ENCODE measurements at places on chromosomes 5 and 9. TPM values are rescaled to one million over a fixed set of nuclear protein-coding genes. Genes with fewer than 3 reads are reported as not detected.

- no peak for DNase-seq
Observed at GRCh38 chr5:128216860-128217531, 133.4 kb downstream of the SLC12A2 start.

DNA sequence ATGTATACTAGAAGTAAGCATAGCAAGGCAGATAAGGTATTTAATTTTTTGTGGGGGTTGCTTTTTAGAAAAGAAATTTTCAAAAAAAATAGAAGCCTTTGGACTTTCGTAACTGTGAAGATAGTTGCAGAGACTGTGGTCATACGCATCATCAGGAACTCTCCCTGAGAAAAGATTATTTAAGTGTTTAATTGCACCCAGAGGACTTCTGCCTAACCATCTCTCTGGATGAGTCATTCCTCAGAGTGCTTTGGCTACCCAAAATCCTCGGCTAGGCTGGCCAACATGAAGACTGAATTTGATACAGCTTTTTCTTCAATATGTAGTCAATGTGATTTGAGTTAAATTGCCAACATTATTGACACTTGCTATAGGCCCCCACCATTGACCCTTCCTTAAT lies 296.4 kb downstream of the TLR4 start:
- no peak for DNase-seq

DNA sequence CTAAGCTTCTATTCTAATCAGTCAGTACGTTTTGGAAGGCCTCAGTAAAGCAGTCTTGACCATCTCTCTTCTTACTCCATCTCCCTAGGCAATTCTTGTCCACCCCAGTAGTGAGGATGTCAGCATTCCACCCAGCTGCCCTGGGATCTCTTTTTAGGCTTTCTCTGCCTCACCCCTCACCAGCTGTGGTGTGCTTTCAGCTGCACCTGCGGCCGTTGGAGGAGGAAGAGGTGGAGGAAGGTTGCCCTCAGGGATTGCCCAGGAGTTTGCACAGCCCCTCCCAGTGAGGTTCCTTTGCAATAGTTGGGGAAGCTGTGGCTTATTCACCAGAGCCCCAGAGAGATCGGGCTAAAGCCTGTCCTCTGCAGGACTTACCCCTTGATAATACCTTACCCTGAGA lies 615.8 kb downstream of the BNC2 start:
- no peak for DNase-seq

- no peak for DNase-seq
Observed at GRCh38 chr9:1738511-1739100, 276.5 kb upstream of the SMARCA2 start.

DNA sequence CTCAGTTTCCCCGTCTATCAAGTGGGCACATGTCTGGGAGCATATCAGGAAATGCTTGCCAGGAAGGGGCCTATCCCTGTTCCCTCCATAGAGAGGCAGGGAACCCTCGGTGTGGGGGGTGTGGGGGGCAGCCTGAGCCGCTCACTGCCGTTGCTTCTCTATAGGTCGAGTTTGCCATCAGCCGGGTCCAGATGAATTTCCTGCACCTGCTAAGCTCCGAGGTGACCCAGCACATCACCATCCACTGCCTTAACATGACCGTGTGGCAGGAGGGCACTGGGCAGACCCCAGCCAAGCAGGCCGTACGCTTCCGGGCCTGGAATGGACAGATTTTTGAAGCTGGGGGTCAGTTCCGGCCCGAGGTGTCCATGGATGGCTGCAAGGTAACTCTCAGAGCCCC lies 13.8 kb upstream of the ORM1 start:
- DNase-seq = no peak

Gene LCN9
- not detected for total RNA-seq

Gene PTTG1
- 99.1 TPM for total RNA-seq
